ENCODE measurements at places on chromosomes 2 and 18.

DNA sequence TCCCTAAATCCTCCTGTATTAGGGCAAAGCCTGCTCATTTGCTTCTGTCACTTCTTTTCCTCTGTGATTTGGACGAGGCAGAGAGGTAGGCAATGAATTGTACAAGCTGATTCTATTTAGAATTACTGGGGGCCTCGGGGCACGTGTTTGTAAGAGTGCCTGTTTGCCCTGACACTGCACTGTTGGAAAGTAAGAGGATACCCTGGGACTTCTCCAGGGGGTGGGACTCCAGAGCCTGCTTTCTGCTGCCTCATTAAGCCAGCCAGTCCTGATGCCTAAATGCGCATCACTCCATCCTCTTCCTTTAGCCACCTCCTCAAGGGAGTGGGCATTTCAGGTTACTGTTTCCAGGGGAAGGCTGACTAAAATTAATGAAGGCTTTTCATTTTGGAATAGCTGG lies 134.3 kb downstream of the TDRD15 start:
- no peak for DNase-seq

- no peak for DNase-seq
These were observed 5.9 kb downstream of the KCNG2 start for GRCh38 chr18:79803611-79804051.

GRCh38 chr2:54574107-54574859 lies 118.2 kb downstream of the SPTBN1 start:
- no peak for DNase-seq

GRCh38 chr2:150853263-150853662 lies 365.8 kb upstream of the RND3 start:
- no peak for DNase-seq

DNA sequence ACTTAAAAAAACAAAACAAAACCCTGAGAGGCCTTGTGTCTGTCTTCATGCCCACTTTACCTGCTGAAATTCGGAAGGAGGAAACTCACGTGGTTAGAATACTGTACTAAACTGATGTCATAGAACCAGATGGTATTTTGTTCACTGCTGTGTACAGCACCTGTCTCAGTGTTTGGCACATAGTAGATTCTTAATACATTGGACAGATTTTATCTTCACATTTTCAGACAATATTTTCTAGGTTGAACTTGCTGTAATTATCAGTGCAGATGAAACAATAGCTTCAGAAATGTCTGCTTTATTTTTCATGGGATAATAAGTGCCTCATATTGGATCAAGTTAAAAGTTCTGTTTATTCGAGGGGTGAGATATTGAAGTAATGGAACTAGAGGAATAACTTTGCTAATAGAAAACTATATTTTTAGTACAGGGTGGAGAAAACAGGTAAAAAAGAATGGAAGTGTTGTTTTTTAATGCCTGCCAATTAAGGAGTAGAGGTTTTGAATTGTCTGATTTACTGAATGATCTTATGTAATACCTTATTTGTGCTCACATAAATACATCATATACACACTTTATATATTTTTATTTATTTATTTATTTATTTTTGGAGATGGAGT lies 23.7 kb downstream of the DDX1 start:
- no peak for DNase-seq

GRCh38 chr2:241051578-241052487 lies 50.3 kb downstream of the MTERF4 start:
- no peak for DNase-seq

DNA sequence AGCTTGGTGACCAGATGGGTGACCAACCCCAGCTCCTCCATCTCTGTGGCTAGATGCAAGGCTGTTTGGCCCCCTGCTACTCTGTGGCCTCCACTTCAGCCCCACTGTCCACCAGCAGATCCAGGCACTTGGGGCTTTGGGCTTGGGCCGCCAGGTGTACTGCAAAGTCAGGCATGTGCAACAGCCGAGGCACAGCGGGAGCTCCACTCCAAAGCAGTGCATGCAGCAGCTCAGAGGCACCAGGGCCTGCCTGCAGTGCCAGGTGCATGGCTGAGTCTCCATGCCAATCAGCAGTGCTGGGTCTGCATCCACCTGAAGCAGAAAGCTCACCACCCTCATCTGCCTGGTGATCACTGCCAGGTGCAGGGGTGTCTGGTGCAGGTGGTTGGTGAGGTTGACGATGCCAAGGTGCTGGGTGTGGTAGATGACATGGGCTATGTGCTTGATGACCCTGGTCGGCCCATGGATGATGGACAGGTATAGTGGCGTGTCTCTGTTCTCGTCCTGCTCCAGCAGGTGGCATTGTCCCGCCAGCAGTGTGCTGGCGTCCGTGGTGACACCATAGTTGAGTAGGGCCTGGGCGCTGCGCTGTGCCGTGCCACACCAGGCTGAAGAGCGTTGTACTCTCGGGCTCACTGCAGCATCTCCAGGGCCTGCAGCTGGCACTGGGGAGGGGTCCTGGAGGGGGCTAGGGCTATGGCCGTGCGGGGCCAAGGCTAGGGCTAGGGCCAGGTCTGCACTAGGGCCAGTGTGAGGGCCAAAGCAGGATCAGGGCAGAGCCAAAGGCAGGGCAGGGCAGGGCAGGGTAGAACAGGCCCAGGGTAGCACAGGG lies 1.0 kb upstream of the ANKRD62 start:
- no peak for DNase-seq

DNA sequence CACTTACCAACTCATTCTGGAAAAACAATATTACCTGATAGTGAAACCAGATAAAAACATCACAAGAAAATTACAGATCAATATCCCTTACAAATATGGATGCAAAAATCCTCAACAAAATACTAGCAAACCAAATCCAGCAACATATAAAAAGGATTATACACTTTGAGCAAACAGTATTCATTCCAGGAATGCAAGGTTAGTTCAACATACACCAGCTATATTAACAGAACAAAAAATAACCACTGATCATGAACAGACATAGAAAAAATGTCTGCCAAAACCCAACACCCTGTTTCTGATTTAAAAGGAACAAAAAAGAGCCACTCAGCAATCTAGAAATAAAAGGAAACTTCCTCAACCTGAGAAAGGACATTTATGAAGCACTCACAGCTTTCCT lies 62.1 kb downstream of the TLK1 start:
- no peak for DNase-seq

DNA sequence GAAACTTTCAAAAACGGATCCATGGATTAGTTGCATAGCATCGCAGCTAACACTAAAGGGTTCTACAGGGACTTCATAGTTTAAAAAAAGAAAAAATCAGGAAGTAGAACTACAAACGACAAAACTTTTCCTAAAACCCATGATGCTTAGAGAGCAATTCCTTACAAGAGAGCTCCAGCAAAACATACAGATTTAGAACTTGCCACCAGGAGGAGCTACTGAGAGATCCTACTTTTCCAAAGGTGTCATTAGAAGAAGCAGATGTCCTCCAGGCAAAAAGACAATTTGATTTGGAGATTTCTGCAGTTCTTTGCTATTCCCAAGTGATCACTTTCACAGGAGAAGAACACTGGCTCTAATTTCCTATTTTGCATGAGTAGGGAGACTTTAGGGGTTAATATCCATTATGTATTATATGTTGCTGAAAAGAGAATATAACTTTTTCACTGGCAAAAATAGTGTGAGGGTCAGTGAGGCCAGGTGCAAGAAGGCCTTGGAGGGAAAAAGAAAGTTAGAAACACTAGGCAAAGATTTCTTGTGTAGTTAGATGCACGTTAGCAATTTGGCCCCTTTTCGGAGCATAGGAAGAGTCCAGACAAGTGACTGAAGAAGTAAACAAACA lies 436.2 kb downstream of the SUCLG1 start:
- DNase-seq: no peak

- no peak for DNase-seq
These were observed 79.7 kb downstream of the ZDBF2 start for GRCh38 chr2:206354129-206354528.

All from SIG-M5 (cell line).